ENCODE measurements at places on chromosomes 7 and 10. TPM values are rescaled to one million over a fixed set of nuclear protein-coding genes. Genes with fewer than 3 reads are reported as not detected.

- no peak for DNase-seq
These were observed 213.3 kb downstream of the MDFIC start for GRCh38 chr7:115135146-115135545.

- no peak for DNase-seq
These were observed 122.1 kb downstream of the RPS24 start for GRCh38 chr10:78155722-78156121.

- no peak for DNase-seq
These were observed 13.6 kb downstream of the CNPY1 start for GRCh38 chr7:155532792-155533119.

DNA sequence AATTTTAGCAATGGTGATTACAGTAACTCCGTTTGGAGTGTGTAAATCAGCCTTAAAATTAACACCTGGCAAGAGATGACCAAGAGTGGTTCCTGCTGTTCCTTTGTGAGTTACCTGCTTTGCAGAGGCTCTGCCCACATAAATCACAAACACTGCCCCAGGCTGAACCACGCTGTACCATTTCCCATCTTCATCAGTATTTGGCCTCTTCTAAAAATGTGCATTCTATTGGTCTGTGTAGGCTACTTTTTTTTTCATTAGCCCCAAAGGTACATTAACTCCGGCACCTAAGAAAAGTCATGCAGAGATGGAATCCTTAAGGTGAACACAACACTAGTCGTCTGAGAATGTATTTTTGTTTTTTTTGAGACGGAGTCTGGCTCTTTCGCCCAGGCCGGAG lies 96.1 kb downstream of the PROSER2 start:
- DNase-seq, result no peak

- no peak for DNase-seq
These were observed 48.0 kb upstream of the PIK3CG start for GRCh38 chr7:106817098-106817497.

- no peak for DNase-seq
These were observed 509.8 kb downstream of the SUGCT start for GRCh38 chr7:40644454-40645188.

DNA sequence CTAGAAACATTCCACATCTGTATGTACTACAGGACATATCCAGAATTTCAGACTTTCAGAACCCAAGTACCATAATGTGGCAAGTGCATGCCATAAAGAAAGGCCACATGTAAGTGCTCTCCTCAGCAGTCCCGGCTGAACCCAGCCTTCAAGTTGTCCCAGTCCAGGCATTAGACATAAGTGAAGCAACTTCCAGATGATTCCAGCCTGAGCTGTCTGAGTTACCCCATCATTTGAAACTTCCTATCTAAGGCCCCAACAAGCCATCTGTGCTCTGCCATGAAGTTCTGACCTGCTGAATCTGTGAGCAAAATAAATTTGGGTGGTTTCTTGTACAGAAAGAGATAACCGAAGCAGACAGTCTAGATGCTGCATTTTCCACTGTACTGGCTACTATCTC lies 218.8 kb downstream of the IPMK start:
- no peak for DNase-seq

DNA sequence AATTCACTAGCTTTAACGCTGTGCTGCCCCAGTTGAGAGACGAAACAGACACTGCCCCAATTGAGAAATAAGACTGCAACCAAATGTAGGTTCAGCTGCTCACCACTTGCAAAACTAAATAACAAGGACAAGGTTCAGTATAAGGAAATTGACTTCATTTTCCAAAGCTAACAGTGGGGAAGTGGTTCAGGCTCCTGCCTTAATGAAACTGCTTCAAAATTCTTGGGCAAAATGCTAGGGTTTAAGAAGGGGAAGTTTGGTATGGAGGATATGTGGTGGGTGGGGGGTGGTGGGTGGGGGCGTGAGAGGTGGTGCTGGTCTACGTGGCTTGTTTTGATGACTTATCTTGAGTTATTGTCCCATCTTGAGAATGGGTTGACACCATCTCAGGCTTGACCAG lies 21.8 kb downstream of the MRPL32 start:
- DNase-seq, result no peak

- no peak for DNase-seq
These were observed 46.9 kb upstream of the GJD4 start for GRCh38 chr10:35558276-35558675.

- no peak for DNase-seq
These were observed 283.8 kb upstream of the LRGUK start for GRCh38 chr7:133843341-133843740.

- peak; percentile 72 for DNase-seq
These were observed 18.5 kb upstream of the ANTXRL start for GRCh38 chr10:46268076-46268881.

DNA sequence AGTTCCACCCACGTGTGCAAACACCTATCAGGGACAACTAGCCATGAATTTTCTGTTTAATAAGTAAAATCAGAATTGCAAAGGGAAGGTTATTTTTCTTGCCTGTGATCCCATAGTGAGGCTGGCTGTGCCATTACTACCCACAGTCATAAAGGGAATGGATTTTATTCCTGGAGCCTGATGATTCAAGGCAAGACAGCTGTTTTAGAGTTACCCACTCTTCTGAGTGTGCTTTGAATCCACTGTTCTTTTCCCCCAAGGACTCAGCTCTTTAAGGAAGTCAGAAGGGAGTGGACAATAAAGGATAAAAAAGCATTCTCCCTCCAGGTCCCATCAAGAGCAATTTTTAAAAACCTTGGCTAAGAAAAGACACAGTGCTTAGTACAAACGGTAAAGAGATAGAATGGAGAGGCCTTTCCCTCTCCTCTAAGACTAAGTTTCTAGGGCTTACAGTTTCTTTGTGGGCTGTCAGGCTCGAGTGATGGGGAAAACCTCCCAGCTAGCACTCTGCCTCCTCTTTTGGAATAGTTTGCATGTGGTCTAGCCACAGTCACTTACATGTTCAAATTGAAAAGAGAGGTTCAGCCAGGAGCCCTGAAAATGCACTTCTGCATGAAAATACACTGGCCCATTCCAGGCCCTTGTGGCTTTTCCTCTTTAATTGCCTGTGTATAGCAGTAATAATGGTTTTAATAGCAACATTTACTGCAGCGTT lies 5.1 kb upstream of the LRRC4 start:
- DNase-seq, result no peak

DNA sequence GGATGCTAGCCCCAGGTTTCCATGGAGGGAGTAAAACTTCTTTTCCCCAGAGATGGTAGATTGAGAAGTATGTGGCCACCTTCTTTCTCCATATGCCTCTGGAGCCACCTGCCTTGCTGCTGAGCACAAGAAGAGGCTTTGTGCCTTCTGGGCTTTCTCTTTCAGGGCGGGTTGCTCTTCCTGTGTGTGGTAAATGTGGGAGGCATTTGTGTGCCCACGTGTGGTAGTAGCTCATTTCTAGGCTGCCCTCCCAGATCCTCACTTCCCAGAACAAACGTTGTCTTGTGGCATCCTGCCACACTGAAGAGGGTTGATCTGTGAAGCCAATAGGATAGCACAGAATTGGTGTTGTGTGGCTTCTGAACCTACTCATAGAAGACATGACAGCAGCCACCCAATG lies 342.0 kb upstream of the PODXL start:
- no peak for DNase-seq

DNA sequence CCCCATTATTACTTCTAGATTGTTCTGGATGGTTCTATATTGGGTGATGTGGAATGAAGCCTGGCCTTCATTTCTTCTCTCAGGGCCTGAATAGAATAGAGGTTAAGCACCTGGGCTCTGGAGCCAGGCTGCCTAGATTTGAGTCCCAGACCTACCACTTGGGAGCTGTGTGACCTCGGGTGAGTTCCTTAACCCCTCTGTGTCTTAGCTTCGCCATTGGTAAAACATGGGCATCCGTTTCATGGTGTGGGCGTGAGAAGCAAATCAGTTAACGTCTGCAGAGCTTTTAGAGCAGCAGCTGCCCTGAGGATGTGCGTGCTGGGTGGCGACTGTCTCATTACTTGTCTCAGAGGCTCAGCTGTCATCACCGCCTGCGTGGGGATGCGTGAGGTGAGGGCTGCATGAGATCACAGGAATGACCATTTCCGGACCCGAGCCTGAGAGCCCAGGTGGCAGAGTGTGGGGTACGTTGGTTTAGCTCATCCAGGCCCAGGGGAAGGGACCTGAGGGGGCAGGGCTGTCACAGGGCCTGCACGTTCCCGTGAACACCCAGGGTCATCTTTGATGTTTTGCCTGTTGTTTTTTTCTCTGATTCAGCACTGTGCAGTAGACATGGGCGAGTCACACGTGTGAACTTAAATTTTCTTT lies 9.7 kb downstream of the AGAP3 start:
- DNase-seq, result no peak

DNA sequence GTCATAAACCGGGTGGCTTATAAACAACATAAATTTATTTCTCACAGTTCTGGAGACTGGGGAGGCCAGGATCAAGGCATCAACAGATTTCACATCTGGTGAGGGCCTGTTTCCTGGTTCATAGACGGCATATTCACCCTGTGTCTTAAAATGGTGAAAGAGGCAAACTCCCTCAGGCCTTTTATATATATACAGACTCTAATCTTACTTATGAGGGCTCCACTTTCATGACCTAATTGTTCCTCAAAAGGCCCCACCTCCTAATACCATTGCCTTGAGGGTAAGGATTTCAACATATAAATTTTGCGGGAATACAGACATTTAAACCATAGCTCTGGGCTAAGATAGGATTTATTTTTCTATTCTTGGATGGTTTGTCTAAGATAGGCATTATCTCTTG lies 187.2 kb downstream of the PPP1R3A start:
- DNase-seq, result no peak

DNA sequence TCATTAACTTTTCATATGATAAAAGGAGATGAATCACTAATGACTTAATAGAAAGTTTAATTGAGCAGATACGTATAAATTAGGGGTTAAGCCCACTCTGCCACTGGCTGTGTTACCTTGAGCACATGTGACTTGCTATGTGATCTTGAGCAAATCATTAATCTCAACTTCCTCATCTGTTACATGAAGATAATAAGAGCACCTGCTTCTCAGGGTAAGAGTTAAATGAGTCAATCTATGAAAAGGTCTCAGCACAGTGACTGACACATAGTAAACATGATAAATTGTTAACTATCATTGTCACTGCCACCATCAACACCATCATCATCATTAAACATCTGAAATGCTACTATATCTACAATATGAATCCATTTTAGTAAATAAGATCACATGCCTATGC lies 110.8 kb downstream of the TPK1 start:
- DNase-seq, result no peak

GRCh38 chr7:108869070-108869469 lies 299.4 kb downstream of the DNAJB9 start:
- DNase-seq, result no peak

GRCh38 chr7:41708581-41709358 lies 5.9 kb upstream of the INHBA start:
- DNase-seq, result no peak

- no peak for DNase-seq
These were observed 25.1 kb downstream of the PLEKHS1 start for GRCh38 chr10:113776553-113776952.

DNA sequence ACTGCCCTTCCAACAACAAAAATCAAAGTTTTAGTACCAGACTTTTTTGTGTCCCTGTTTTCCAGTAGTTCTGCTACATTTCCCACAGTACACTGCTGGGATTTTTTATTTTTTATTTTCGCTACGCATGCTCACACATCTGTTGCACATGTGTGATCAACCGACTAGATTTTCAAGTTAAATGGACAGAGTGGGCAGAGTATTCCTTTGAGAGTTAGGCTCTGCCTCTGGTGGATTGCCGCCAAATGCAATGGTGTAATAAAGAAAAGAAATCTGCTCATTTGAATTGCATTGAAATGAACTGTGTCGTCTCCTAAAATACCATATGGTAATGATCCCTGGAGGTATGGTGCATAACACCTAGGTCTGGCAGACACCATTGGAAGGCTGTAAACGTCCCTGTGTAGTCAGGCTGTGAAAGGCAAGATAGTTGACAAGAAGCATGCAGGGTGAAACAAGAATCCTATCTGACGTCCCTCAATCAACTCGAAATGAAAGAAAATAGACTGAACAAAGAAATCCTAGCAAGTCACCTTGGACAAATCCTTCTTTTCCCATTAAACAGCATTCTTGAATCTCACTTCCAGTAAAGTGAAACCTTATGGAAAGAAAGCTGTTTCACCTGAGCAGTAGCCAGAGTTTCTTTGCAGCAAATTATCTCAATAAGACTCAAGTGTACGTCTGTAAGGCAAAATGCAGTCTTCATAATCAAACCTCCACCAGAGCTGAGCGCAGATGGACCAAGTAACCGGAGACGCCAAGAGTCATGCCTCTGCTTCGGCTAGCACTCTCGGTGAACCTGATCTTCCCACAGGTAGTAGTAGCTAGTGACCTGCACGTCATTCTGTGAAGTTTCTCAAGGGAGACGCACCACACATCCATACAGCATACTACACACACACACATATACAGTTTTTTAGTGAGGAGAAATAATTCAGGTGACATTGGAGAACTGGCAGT lies 357.3 kb downstream of the CRPPA start:
- DNase-seq, result no peak

- peak; percentile 38 for DNase-seq
These were observed 424.3 kb downstream of the RPS24 start for GRCh38 chr10:78457804-78458482.

DNA sequence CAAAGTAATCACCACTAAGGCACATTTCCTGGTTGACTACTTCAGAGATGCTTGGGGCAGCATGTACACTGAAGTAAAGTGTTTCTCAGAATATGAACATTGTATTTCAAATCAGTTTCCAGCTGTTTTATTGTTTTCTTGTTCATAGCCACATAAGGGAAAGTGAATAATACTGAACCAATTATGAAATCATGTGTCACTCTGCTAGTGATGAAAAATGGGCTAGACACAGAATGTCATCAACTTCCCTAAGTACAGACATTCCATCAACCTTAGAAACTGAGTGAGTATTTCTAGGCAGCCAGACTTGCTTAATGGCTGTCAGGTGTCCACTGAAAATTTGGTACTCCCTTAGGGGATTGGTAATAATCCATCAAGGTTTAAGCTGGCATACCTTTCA lies 603.5 kb downstream of the ARL4A start:
- DNase-seq, result no peak

GRCh38 chr7:137881607-137882260 lies 35.0 kb upstream of the DGKI start:
- DNase-seq, result no peak

GRCh38 chr10:112208292-112208691 lies 24.7 kb upstream of the GPAM start:
- DNase-seq, result no peak

GRCh38 chr10:4719036-4719435 lies 107.0 kb upstream of the AKR1E2 start:
- DNase-seq, result no peak

The NANOS1 gene
- total RNA-seq, result 1.8 TPM

The MYL10 gene
- not detected for total RNA-seq

The FIS1 gene
- 166 TPM for total RNA-seq

The FANK1 gene
- total RNA-seq, result 1.5 TPM

The GNAI1 gene
- total RNA-seq, result 36.1 TPM

The HOXA3 gene
- 9.3 TPM for total RNA-seq

The MRLN gene
- total RNA-seq, result 0.38 TPM

The WEE2 gene
- not detected for total RNA-seq

The CRHR2 gene
- total RNA-seq, result 0.60 TPM
